ENCODE measurements at places on chromosomes 1 and 21. TPM values are rescaled to one million over a fixed set of nuclear protein-coding genes. Genes with fewer than 3 reads are reported as not detected.

Gene CELF3
- total RNA-seq, result not detected

Gene TRIM46
- total RNA-seq, result 1.1 TPM

Gene PDC
- total RNA-seq, result not detected

- peak; percentile 72 for DNase-seq
Observed at GRCh38 chr1:100721526-100722207, 2.1 kb downstream of the VCAM1 start.

DNA sequence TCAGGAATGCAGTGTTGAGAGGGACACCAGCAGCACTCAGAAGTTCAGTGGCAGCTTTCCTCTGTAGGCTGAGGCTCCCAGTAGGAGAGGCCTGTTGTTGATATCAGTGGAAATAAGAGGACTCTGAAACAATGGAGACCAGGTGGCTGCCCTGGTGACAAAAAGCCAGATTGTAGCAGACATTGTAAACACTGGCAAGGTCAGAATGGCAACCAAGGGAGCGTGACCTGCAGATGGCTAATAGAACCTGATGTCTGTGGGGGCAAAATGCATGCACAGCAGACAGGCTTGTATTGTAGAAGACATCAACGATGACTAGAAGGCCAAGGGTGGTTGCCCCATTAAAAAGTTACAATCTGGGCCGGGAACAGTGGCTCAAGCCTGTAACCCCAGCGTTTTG lies 53.1 kb upstream of the GPR37L1 start:
- no peak for DNase-seq

- DNase-seq, result no peak
Observed at GRCh38 chr1:64841330-64842065, 96.6 kb downstream of the RAVER2 start.

DNA sequence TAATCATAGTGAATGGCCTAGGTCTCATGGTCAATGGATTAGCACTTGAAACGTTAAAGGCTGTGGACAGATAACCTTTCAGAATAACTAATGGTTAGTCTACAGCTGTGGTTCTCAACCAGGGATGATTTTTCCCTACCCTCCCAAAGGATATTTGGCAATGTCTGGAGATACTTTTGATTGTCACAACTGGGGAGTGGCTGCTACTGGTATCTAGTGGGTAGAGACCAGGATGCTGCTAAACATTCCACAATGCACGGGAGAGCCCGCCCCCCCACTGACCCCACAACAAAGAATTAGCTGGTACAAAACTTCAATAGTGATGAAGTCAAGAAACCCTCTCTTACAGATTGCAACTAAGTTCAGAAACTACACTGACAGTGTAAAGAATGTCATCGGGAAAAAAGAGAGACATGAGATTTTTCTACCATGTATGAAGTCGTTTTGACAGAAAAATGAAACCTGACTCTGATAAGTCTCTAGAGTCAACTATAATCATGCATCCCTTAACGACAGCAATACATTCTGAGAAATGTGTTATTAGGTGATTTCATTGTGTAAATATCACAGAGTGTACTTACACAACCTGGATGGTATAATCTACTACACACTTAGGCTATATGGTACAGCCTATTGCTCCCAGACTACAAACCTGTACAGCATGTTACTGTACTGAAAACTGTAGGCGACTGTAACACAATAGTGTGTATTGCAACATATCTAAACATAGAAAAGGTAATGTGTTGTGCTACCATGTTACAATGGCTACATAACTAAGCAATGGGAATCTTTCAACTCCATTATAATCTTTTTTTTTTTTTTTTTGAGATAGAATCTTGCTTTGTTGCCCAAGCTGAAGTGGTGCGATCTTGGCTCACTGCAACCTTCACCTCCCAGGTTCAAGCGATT lies 49.7 kb upstream of the PRDX6 start:
- no peak for DNase-seq

DNA sequence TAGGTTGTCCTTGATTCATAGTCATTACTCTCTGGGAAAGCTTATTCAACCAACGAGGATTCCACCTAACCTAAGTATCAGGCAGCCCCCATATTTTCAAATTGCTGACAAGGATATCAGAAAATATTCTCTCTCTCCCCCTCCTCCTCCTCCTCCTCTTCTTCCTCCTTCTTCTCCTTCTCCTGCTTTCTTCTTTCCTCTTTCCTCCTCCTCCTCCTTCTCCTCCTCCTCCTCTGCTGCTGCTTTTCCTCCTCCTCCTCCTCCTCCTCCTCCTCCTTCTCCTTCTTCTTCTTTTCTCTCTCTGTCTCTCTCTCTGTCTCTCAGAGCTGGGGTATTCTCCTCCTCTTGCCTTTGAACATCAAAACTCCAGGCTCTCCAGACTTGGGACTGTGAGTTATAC lies 2.5 kb upstream of the IGSF9 start:
- no peak for DNase-seq

- DNase-seq, result peak; percentile 19
Observed at GRCh38 chr1:243890576-243890975, 40.5 kb upstream of the AKT3 start.

DNA sequence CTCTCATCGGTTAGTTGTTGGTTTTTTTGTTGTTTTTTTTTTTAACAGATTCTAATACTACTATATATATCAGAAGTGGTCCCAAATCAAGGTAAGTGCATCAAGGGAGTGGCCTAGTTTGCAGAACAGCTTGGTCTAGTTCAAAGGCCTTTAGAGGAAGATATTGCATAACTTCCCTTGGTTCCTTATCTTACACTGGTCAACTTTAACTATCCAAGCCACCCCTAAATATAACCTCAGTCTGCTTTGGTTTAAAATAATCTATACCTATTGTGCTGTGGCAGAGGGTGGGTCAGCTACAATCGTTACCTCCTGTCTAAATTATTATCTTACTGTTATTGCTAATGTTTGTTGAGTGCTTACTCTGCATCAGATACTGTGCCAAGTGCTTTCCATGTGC lies 6.9 kb downstream of the S100A12 start:
- DNase-seq, result no peak

GRCh38 chr1:221779771-221780170 lies 37.9 kb upstream of the DUSP10 start:
- DNase-seq, result peak; percentile 35
